Left lung (tissue), 14 donors: ENCODE measurements at places on chromosomes 13 and 19. TPM values are rescaled to one million over a fixed set of nuclear protein-coding genes. Genes with fewer than 3 reads are reported as not detected.

- no peaks in the 10 kb centered on the region for H3K27me3 ChIP-seq
- DNase-seq = no peak
- no peaks in the 10 kb centered on the region for H3K4me1 ChIP-seq
- peaks cover 19% of the 10 kb centered on the region for H3K36me3 ChIP-seq
Observed at GRCh38 chr13:32136716-32137115, 105.1 kb downstream of the FRY start.

DNA sequence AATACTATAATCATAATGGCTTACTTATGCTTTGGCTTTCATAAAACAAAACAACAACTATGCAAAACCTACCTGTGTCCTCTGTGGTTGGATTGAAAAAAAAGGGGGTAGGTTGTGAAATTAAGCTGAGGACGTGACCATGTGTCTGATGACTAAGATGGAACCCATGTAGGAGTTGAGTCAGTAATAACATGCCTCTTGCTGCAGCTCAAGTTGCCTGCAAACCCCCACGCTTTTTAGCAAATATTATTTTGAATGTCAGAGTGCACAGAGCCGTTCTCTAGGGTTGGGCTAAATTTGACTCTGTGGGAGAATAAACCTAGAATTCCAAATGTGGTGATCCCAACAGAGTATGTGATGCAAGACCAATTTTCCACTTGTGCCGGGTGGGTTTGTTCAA lies 209.3 kb downstream of the KCNRG start:
- H3K27me3 ChIP-seq = no peaks in the 10 kb centered on the region
- H3K4me3 ChIP-seq = no peak overlapping the region
- DNase-seq = no peak
- no peak overlapping the region for H3K27ac ChIP-seq

DNA sequence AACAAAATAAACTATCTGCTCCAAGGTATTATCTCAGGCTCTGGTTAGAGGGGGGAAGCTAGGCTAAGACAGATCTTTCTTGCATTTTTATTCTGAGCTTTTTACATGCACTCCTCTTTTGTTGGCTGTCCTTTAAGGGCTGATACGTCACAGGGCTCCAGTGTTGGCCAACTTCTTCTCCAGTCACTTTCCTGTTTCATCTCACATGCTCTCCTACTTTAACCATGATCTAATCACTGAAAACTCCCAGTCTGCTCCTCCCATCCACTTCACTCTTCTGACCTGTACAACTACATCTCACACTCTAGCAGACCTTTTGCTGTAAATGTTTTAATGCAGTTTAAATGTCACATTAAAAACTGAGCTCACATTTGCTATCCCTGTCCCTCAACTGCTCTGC lies 510.0 kb upstream of the KLF12 start:
- H3K36me3 ChIP-seq = no peaks in the 10 kb centered on the region
- no peak overlapping the region for H3K4me3 ChIP-seq
- DNase-seq = no peak
- no peaks in the 10 kb centered on the region for H3K4me1 ChIP-seq

DNA sequence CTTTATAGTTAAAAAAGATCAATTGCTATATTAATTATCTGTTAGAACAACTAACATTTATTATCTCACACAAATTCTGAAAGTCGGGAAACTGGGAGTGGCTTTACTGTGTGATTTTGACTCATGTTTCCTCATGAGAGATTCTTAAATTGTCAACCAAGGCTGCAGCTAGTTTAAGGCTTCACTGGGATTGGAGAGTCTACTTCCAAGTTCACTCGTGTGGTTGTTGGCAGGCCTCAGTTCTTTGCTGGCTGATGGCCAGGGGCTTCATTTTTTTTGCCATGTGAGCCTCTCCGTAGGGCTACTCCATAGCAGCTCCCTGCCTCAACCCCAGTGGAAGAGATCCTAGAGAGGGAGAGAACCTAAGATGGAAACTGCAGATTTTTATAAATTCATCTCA lies 24.5 kb upstream of the LPAR6 start:
- H3K27ac ChIP-seq = peak overlapping the region; percentile 0
- H3K36me3 ChIP-seq = no peaks in the 10 kb centered on the region
- H3K4me1 ChIP-seq = peaks cover under 1% of the 10 kb centered on the region
- no peaks in the 10 kb centered on the region for H3K27me3 ChIP-seq

- peak overlapping the region; percentile 49 for H3K4me3 ChIP-seq
- no peaks in the 10 kb centered on the region for H3K36me3 ChIP-seq
- peak overlapping the region; percentile 65 for H3K27ac ChIP-seq
- H3K4me1 ChIP-seq = peaks cover 6% of the 10 kb centered on the region
- peak; percentile 91 for DNase-seq
Observed at GRCh38 chr19:10871711-10872545, 575 bp downstream of the CARM1 start.

DNA sequence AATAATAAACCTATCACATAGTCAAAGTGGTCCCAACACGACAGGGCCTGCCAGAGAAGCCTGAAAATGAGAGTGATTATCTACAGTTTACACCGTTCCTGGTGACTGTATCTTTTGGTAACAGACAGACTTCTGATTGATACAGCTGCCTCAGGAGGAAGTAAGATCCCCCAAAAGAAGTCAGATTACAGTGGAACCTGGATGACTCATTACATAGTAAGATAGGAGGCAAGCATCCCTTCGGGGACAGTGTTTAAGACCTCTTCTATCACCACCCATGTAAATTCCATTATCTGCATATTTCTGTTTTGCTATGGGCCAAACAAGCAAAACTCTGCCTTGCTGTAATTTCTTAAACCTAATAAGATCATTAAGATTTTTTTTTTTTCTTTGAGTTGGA lies 44.0 kb upstream of the FLT1 start:
- H3K4me1 ChIP-seq = no peaks in the 10 kb centered on the region
- DNase-seq = no peak
- H3K27me3 ChIP-seq = peaks cover 18% of the 10 kb centered on the region
- H3K27ac ChIP-seq = no peak overlapping the region
- H3K4me3 ChIP-seq = no peak overlapping the region

DNA sequence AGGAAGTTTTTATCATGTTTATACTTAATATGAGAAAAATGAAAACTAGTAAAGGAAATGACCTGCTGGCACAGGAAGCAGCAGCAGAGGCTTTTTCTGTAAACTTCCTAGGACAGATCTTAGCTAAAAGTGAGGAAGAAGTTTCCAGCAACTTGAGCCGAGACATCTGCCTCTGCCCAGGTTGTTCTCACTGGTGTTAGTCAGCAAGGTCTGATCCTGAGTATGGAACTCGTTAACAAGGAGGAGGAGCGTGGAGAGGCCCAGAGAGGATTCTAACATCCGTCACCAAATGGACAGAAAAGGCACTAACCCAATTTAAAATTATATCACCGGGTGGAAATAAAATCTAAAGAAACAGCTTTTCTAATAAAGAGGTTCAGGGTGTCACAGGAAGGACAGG lies 43.6 kb downstream of the PHF11 start:
- H3K4me3 ChIP-seq = no peak overlapping the region
- DNase-seq = no peak
- H3K27ac ChIP-seq = no peak overlapping the region
- H3K36me3 ChIP-seq = no peaks in the 10 kb centered on the region
- H3K4me1 ChIP-seq = peaks cover 15% of the 10 kb centered on the region
- no peaks in the 10 kb centered on the region for H3K27me3 ChIP-seq

DNA sequence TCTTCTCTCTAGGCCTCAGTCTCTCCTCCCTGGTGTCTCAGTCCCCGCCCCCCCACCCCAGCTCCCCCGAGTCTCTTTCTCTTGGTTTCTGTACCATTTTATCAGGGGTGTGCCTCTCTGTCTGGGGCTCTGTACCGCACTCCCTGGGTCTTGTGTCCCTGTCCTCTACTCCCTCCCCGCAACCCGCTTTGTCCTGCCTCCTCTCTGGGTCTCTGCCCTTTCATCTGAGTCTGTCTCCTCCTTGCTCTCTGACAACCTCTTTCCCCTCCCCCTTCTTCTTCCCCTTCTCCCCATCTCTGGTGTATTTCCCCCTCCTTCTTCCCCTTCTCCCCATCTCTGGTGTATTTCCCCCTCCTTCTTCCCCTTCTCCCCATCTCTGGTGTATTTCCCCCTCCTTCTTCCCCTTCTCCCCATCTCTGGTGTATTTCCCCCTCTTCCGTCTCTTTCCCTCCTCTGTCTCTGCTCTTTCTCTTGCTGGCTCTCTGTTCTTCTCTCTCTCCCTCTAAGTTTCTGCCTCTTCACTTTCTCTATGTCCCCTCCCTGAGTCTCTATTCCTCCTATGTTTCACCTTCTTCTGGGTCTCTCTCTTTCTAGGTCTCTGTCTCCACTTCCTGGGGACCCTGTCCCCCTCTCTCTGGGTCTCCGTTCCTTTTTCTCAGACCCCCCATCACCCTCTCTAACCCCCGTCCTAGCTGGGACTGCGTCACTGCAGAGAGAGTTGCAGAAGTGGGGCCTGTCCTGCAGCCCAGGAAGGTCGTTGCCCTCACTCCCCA lies 2.2 kb upstream of the KCNC3 start:
- H3K36me3 ChIP-seq = no peaks in the 10 kb centered on the region
- peaks cover 89% of the 10 kb centered on the region for H3K27me3 ChIP-seq
- DNase-seq = no peak

- H3K27me3 ChIP-seq = no peaks in the 10 kb centered on the region
- H3K36me3 ChIP-seq = peaks cover 87% of the 10 kb centered on the region
- no peaks in the 10 kb centered on the region for H3K4me1 ChIP-seq
- no peak overlapping the region for H3K4me3 ChIP-seq
- peak; percentile 73 for DNase-seq
Observed at GRCh38 chr19:4493929-4494690, 22.0 kb downstream of the HDGFL2 start.

DNA sequence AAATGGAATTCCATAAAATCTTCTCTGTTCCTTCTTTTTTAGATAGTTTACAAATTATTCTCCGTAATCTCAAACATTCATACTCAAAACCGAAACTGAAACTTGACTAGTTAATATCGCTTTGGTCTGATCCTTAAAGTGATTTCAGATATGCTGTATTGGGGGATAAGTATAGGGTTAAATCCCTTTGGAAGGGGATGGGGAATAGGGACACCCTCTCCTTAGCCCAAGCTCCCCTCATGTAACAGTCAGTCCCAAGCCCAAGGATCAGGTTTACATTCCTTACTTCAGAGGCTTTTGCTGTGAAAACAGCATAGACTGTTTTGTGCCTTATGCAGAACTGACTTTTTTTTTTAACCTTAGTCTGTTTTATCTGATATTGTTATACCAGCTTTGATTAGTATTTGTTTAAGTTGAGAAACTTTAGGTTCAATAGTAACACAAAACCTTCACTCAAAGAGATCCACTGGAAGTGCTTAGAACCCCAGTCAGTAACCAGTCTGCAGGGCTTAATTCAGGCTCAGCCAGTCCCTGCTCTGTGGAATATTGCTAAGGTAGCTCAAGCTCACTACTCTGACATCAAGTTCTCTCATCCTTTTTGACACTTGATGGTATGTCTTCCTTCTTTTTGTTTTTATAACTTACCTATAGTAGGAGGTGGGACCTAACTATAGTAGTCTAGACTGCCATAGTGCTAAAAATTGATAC lies 10.5 kb downstream of the CDADC1 start:
- H3K4me3 ChIP-seq = peak overlapping the region; percentile 9
- peak overlapping the region; percentile 66 for H3K27ac ChIP-seq
- no peak for DNase-seq
- peaks cover 18% of the 10 kb centered on the region for H3K4me1 ChIP-seq
- H3K27me3 ChIP-seq = no peaks in the 10 kb centered on the region

DNA sequence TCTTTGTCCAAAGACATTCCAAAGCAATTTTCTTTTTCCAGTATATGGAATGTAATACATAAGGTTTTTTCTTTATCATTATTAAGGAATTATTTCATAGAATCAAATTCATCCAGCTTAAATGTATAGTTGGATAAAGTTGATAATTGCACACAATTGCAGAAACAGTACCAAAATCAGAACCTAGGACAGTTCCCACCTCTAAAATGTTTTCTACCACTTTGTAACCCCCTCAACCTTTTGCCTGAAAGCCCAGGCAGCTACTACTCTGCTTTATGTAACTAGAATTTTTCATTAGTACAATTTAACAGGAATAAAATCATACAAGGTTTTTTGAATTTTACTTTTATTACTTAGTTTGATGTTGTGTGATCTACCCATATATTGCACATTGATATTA lies 98.0 kb downstream of the PRR20E start:
- H3K4me3 ChIP-seq = no peak overlapping the region
- H3K27ac ChIP-seq = no peak overlapping the region
- H3K27me3 ChIP-seq = no peaks in the 10 kb centered on the region

- H3K4me3 ChIP-seq = no peak overlapping the region
- peaks cover 10% of the 10 kb centered on the region for H3K4me1 ChIP-seq
- no peaks in the 10 kb centered on the region for H3K36me3 ChIP-seq
- peak overlapping the region; percentile 26 for H3K27ac ChIP-seq
- H3K27me3 ChIP-seq = peaks cover 13% of the 10 kb centered on the region
- no peak for DNase-seq
Observed at GRCh38 chr19:13260883-13261653, 110.9 kb downstream of the IER2 start.

LACC1 gene
- 12.6 TPM for total RNA-seq

DKKL1 gene
- not detected for total RNA-seq

SGCG gene
- total RNA-seq = 2.1 TPM

PALM gene
- total RNA-seq = 30.2 TPM

ZNF730 gene
- 2.9 TPM for total RNA-seq

PABPC3 gene
- total RNA-seq = 0.13 TPM

SIGLEC8 gene
- total RNA-seq = 0.99 TPM

FUT2 gene
- 1.1 TPM for total RNA-seq

CALR3 gene
- total RNA-seq = not detected
